ENCODE measurements at places on chromosomes 7 and 10. TPM values are rescaled to one million over a fixed set of nuclear protein-coding genes. Genes with fewer than 3 reads are reported as not detected.

SORCS1 gene
- 1.9 TPM for total RNA-seq

CLEC2L gene
- 0.99 TPM for total RNA-seq

TMEM184A gene
- 7.7 TPM for total RNA-seq

DNA sequence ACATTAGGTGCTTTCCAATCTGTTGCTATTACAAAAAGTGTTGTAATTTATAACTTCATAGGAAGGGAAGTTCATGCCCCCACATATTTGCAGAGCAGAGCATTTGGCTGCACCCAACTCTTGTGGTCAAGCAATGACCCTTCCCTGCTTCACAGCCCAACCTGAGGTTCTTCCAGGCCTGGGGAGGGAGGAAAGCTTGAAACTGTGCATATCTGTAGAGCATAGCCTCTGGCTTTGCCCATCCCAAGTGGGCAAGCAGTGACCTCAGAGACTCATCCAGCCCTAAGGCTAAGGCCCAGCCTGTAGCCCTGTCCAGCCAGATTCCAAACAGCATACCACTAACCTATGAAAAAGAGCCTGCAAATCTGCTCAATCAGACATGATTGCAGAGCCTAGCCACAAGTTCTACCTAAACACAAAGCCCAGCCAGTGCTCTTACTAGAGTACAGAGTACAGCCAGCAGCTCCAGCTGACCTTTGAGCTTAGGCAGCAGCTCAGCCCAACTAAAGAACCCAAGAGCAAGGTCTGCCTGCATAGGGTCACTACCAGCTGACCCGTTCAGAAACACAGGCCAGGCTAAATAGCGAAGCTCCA is 14.4 kb upstream of the GSTK1 start:
- DNase-seq = no peak

DNA sequence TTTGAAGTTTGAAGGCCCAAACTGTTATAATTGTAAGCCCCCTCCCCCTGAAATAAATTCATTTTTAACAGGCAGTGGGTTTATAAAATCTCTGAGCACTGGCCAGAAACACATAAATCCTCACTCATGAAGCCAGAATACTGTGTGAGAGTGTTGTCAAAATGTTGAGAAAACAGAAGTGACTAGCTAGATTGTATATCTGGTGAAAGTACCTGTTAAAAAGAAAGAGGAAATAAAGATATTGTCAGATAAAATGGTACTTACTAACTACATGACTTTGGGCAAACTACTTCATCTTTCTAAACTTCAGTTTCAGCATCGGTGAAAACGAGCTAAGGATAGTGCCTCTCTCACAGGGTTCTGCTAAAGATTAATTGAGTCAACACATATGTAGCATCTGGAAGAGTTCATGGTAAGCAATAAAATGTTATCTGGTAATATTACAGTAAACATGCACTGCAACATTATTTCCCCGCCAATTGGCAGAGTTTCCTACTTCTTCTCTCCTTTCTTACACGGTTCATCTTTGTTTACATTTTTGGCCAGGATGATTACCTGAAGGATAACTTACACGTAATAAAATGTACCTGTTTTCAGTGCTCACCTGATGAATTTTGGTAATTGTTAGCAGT is 202.5 kb upstream of the CHRM2 start:
- no peak for DNase-seq

GRCh38 chr10:9243941-9244411 is 1189.5 kb downstream of the GATA3 start:
- no peak for DNase-seq

GRCh38 chr10:82981137-82981723 is 1106.2 kb downstream of the NRG3 start:
- no peak for DNase-seq

DNA sequence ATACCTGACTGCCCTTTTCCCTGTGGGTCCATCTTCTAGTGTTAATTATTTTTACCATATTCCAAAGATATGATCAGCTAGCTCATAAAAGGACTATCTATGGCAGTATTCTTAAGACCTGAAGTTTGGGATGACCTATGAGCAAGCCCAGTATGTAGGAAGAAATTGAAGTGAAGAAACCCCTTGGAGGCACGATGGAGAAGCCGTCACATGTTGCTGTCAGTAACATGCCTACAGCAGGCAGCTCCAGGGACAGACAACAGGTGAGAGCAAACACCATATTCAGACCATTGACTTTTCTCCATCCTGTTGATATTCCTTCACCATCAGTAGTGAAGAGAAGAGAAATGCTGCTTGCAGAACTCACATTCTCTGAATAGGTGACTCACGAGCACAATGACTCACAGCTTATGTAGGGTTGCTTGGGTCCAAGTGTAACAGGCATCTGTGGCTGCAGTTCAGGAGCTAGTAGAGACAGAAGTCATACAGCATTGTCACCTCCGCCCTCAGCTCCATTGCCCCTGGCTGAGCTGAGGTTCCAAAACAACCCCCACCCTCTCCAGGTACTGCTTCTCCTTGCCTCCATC is 8.4 kb upstream of the LYZL2 start:
- DNase-seq = no peak
